ENCODE measurements at places on chromosomes 2 and 18. TPM values are rescaled to one million over a fixed set of nuclear protein-coding genes. Genes with fewer than 3 reads are reported as not detected.

DNA sequence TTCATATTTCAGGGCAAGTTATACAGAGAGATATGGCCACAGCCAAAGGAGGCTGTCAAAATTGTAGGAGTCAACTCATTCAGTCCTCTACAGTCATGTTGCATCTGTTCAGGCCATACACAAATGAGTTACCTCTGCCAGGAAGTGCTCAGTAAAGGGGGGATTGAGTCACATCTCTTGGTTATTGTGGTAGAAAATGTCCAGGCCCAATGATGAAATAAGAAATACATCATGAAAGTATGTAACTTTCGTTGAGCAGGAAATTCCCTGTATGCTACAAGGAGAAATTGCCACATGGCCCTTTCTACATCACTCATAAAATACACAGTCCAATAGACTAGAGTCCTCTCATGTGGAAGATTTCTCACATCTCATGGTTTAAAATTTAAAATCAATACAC, 103.9 kb upstream of the COL3A1 start:
- no peak for DNase-seq

GRCh38 chr18:61924550-61924949, 31.7 kb upstream of the RNF152 start:
- DNase-seq: no peak

VIT gene
- 4.5 TPM for polyA plus RNA-seq

- no peak for DNase-seq
Observed at GRCh38 chr2:174516501-174517378, 29.9 kb upstream of the GPR155 start.

GRCh38 chr2:238790126-238790832, 57.6 kb upstream of the TWIST2 start:
- DNase-seq: no peak

- DNase-seq: no peak
Observed at GRCh38 chr2:196617430-196617829, 22.1 kb upstream of the CCDC150 start.

CD8A gene
- 0.22 TPM for polyA plus RNA-seq

DNA sequence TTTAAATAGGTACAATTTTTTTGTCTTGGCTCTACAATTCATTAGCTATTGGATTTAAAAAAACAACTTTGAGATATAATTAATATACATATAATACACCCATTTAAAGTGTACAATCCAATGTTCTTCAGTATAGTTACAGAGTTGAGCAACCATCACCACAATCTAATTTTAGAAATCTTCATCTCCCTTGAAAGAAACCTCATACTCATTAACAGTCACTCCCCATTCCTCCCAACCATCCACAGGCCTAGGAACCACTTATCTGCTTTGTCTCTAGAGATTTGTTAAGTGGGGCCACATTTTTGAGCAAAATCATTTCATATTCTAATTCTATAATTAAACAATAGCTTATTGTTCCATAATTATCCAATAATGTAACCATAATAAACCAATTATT, 32.6 kb downstream of the MRPL33 start:
- DNase-seq: no peak

DNA sequence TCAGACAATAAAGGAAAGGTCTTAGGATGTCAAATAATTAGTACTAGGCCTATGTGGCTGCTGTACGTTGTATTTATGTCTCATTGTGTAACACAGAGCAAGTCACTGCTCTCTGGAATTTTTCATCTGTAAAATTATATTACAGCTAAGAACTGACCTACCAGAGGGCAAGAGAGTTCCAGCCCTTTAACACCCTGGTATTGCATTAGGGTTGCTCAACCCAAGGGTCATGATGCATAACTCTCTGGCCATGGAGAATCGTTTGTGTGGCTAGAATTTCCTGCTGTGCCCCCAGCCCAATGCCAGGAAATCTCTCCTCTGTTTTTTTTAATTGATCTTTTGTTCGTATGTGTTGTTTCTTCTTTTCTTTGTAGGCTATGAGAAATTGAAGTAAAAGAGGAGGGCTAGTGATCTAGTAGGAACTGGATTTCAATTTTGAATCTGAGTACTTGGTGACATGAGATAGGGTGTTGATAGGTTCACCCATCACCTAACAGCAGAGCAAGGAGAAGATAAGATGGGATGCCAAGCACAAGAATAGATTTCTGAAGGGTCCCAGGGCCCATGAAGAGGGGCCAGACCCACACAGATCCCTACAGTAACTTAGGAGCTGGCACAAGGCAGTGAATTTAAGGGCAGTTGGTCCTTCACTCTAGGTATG, 571.2 kb upstream of the TNP1 start:
- DNase-seq: no peak

DNA sequence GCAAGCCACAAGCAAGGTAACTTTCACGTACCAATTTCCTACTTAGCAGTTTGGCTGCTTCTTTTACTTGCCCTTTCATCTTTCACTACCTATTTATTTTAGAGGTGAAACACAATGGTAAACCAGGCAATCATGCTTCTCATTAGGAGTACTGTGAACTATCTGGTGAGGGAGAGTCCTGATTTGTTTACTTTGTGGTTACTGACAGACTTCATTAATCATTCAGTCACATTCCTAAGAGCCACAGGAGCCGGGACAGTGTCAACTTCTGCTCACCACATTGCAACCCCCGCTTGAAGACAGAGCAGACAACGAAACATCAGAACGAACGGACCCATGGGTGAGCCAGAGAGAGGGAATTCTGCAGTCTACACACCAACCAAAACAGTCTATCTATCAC, 28.8 kb downstream of the TUBB6 start:
- no peak for DNase-seq

DNA sequence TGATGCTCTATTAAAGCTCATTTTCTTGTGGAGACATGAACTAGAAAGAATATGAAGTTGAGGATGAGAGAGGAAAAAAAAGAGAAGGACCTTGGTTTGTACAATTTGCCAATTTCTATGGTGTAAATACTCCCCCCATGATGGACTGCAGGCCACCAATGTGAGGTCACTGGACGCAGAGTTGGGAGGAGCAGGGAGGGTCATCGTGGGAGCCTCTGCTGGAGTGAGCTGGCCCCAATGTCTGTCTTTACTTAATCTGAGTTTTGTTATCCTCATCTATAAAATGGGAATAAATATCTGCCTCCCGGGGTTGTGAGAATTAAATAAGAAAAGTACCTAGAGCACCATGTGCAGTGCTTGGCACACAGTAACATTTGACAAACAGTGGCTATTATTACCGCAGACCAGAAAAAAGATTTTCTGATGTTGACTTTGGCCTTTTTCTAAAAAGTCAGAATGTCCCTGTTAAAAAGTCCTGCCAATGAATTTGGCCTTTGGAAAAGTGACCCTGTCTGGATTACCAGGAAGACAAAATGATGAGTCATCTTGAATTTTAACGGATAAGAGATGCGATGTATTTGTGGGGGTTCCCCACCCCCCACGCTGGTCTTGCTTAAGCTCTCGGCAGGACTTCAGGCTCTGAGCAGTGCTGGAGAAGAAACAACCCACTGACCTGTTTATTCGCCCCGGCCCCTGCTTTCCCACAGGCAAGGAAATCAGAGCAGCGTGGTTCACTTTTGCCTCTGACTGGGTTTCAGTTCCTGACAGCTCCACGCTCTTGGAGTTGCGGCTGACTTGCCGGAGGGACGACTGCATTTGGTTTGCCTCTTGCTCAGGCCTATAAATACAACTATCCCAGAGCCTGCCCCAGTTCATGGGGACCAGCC, 50.3 kb upstream of the FOSL2 start:
- no peak for DNase-seq

- no peak for DNase-seq
Observed at GRCh38 chr2:124883595-124883994, 858.5 kb downstream of the CNTNAP5 start.

GRCh38 chr2:159832858-159833257, 34.9 kb upstream of the CD302 start:
- DNase-seq: no peak

- no peak for DNase-seq
Observed at GRCh38 chr2:101619191-101619591, 78.3 kb upstream of the MAP4K4 start.

SPATA3 gene
- not detected for polyA plus RNA-seq

DNA sequence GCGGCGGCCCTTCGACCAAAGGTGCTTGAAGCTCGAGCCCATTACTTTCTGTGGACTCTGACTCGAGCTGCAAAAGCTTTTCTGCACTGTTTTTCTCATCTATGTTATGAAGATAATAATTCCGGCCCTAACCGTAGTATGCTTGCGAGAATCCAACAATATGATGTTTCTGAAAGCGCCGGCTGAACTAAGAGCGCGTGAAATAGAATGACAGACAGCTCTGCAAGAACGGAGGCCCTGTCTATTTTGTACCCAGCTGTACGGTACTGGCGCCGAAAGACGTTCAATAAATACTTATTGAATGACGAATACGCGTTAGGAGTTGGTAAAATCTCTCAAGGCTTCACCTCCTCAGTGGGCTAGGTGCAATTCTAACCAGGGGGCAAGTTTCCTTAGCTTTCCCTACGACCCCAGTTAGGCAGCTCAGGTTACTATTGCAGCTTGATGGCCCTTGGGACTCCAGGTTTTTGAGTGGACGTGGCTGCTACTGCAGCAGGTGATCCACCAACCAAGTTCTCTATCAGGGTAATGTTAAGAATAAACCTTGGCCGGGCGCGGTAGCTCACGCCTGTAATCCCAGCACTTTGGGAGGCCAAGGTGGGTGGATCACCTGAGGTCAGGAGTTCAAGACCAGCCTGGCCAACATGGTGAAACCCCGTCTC, 570 bp downstream of the SCRN3 start:
- DNase-seq: no peak

MYO5B gene
- polyA plus RNA-seq: 1.6 TPM

STAT4 gene
- polyA plus RNA-seq: 1.7 TPM

DNA sequence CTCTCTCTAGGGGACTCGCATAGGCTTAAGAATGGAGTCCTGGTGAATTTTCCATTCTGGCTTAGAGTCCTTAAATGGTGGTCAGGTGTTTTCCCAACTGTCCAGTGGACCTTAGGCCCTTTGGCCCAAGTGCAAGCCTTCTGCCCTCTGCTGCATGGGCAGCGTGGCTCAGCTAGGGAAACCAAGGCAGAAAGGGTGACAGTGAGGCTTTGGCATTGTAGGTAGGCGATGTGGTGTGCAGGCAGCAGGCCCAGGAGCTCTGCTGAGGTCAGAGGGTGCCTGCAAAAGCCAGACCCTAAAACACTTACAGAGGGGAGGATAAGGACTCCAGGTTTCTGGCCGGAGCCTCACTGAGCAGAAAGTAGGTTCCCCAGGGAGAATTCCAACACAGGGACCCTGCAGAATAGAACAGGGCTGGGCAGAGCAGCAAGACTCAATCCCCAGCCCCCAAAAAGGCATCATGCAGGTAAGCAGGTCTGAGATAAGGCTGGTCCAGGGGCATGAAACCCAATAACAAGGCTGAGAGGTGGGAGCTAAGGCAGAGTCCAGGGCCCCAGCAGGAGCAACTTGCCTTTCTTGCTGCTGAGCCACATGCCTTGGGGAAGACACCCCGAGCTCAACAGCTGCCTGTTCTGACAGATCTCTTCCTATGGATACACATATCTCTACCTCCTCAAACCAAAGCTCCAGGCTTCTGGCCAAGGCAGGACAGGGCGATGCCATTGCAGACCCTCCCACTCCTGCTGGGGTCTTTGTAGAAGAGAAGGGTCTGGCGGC, 199.7 kb downstream of the TNS1 start:
- no peak for DNase-seq

- no peak for DNase-seq
Observed at GRCh38 chr2:218008060-218009040, 5.6 kb upstream of the TNS1 start.

- DNase-seq: no peak
Observed at GRCh38 chr2:11385847-11386246, 41.4 kb upstream of the ROCK2 start.

C2orf72 gene
- polyA plus RNA-seq: 0.23 TPM

Data from forelimb muscle (tissue), 1 donor.